Liver (tissue), 10 donors: ENCODE measurements at places on chromosomes 13 and 19. TPM values are rescaled to one million over a fixed set of nuclear protein-coding genes. Genes with fewer than 3 reads are reported as not detected.

PRR20E gene
- total RNA-seq = not detected

OCEL1 gene
- total RNA-seq = 4.9 TPM

SLC25A15 gene
- total RNA-seq = 106 TPM

ZNF558 gene
- total RNA-seq = 8.0 TPM

- no peaks in the 10 kb centered on the region for H3K4me1 ChIP-seq
- no peak overlapping the region for H3K4me3 ChIP-seq
- H3K27me3 ChIP-seq = no peaks in the 10 kb centered on the region
- no peak overlapping the region for H3K27ac ChIP-seq
- DNase-seq = no peak
These were observed 1141.0 kb upstream of the PRR20A start for GRCh38 chr13:55999709-56000108.

GRCh38 chr13:90984756-90985155 lies 362.7 kb upstream of the MIR17HG start:
- no peak overlapping the region for H3K27ac ChIP-seq
- H3K36me3 ChIP-seq = no peaks in the 10 kb centered on the region
- no peaks in the 10 kb centered on the region for H3K27me3 ChIP-seq
- no peaks in the 10 kb centered on the region for H3K4me1 ChIP-seq
- no peak for DNase-seq

DNA sequence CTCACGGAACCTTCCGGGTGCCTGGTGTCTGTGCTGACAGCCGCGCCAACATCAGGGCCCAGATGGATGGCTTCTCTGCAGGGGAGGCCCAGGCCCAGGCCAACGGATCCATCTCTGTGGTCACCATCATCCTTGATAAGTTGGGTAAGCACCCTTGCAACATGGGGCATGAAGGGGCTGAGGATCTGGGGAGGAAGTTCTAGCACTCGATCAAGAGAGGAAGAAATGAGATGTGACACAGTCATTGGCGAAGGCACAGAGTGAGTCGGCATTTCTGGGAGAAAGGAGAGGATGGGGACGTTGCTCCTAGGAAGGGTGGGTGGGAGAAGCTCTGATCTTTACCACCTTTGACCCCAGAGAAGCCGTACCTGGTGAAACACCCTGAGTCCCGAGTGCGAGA lies 4.4 kb downstream of the CILP2 start:
- no peaks in the 10 kb centered on the region for H3K4me1 ChIP-seq
- no peak for DNase-seq
- no peak overlapping the region for H3K4me3 ChIP-seq
- H3K36me3 ChIP-seq = no peaks in the 10 kb centered on the region
- peaks cover 8% of the 10 kb centered on the region for H3K27me3 ChIP-seq
- no peak overlapping the region for H3K27ac ChIP-seq

DNA sequence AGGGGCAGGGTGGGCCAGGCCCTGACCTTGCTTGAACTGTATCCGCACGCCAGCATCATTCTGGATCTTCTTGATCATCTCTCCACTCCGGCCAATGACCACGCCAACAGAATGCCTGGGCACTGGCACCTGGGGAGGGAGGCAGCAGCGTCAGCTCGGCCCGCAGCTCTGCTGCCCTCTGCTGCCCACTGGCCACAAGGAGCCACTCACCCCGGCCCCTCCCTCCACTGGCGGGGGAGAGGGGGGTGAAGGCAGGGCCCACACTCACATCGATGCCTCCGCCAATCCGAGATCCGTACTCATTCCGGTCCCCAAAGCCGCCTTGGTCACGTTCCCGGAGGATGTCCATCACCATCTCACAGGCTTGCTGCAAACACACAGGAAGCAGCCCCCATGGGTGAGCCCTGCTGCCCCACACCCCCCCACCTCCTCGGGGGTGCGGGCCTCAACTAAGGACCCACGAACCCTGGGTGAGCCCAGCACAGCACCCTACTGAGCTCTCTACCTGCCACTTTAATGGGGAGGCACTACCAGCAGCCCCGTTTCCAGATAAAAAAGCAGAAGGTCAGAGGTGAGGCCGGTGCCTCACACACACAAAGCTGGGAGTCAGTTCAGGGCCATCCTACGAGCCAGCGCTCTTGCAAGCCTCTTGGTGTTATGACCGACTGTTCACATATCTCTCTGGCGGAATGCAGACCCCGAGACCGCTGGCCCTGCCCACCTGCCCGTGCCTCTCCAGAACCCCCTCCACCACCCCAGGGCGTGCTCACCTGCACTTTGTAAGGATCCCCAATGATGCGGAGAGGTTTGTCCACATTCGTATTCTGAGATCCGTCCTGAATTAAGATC lies 6.7 kb downstream of the KHSRP start:
- H3K4me1 ChIP-seq = peaks cover 6% of the 10 kb centered on the region
- no peak overlapping the region for H3K4me3 ChIP-seq
- H3K27ac ChIP-seq = no peak overlapping the region
- no peak for DNase-seq
- H3K36me3 ChIP-seq = peaks cover 70% of the 10 kb centered on the region
- no peaks in the 10 kb centered on the region for H3K27me3 ChIP-seq

GRCh38 chr13:25816239-25816638 lies 235.6 kb downstream of the SHISA2 start:
- no peaks in the 10 kb centered on the region for H3K4me1 ChIP-seq
- no peaks in the 10 kb centered on the region for H3K27me3 ChIP-seq
- no peak for DNase-seq
- no peaks in the 10 kb centered on the region for H3K36me3 ChIP-seq

DNA sequence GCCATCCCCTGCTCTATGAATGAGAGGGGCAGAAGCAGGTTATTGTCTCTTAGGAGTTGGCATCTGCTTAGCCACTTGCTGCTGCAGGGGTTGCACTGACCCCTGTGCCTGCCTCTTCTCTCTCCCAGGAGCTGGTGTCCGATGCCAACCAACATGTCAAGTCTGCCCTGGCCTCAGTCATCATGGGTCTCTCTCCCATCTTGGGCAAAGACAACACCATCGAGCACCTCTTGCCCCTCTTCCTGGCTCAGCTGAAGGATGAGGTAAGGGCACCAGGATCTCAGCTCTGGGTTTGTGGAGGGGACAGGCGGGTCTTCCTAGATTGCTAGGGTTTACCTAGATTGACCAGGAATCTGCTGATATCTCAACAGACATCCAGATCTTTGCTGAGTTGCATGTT lies 26.5 kb downstream of the PPP2R1A start:
- no peak for DNase-seq
- H3K4me3 ChIP-seq = no peak overlapping the region
- no peaks in the 10 kb centered on the region for H3K27me3 ChIP-seq
